Activated CD4-positive, alpha-beta T cell treated with anti-CD3 and anti-CD28 coated beads, Interleukin-2, amount 10 ng/mL, durations not matched to agents 24 days and 14 days (primary cell): ENCODE measurements at places on chromosomes 13 and 19. TPM values are rescaled to one million over a fixed set of nuclear protein-coding genes. Genes with fewer than 3 reads are reported as not detected.

Gene LILRA1
- total RNA-seq: not detected in 2 replicates

DNA sequence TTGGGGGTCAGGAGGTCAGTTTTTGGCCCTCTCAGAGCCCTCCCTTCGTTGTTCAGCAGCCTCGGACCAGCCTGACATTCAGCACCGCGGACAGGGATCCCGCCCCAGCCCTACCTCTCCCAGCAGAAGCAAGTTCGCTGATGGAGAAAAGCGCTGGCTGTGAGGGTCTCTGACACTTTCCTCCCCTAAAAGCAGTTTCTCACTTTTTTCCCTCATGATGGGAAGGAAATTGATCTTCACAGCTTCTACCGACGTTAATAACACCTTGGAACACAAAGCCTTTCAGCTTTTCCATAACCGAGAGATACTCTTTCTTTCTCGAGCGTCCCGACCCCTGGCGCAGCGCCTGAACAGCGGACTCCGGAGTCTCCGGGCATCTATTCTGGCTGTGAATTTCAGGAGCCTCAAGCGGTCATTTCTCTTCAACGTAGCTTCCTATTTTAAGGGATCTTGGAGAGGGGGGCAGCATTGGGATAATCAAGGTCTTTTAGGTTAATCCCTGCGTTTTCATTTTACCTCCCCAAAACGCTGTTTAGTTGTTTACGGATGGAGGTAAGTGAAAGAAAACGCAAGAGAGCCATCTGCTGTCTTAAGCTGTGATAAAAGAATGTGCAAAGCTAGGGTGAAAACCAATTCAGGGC is 467.2 kb downstream of the ITGBL1 start:
- no peak for DNase-seq

Gene TRMT1
- 153 and 155 TPM in 2 replicates for total RNA-seq

DNA sequence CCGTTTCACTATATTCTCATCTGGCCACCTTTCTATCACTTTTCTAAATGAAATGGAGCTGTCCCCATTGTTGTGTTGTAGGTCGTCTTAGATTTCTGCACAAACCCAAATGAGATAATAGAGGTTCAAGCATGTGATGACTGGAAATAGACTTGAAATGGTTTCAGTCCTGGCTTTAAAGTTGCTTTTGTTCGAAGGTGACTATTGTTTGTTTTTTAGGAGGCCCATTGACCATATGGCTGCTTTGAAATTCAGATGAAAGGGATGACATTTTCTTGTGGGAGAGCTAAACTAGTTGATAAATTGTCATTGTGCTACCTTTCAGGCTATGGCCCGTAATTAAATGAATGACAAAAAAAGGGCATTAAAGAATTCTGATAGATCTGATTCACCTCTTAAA is 583.7 kb downstream of the GPC6 start:
- no peak for DNase-seq

Gene WDR62
- 24.9 and 25.9 TPM in 2 replicates for total RNA-seq

DNA sequence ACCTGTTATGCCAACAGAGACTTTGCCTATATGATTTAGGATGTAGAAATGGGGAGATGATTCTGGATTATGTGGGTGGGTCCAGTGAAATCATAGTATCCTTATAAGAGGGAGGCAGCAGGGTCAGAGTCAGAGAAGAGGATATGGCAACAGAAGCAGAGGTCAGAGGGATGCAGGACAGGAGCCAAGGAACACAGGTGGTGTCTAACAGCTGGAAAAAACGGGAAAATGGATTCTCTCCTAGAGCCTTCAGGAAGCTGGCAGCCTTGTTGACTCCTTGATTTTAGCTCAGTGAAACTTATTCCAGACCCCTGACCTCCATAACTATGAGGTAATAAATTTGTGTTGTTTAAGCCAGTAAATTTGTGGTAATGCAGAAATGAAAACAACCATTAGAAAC is 28.8 kb upstream of the OXGR1 start:
- DNase-seq: no peak

Gene BEST2
- total RNA-seq: not detected in 2 replicates
